ENCODE measurements at places on chromosomes 2 and 18.

GRCh38 chr2:18626256-18626668 lies 36.9 kb upstream of the NT5C1B start:
- peak; percentile 90 for DNase-seq

DNA sequence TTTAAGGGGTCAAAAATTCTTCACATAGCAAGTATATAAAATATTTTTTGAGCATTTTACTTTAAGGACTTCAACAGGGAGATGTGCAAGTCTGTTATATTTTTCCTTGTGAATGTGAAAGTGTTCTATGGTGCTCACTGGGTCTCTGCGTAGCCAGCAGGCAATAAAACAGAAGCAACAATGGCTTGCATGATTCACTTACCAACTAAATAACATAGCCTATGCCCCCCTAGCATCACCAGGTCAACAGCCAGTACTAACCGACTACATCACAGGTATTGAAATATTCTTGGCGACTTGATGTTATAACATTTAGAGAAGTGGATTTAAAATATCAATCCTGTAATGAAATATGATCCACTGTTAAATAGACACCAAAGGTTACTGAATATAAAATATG lies 398.9 kb downstream of the XIRP2 start:
- DNase-seq = no peak

DNA sequence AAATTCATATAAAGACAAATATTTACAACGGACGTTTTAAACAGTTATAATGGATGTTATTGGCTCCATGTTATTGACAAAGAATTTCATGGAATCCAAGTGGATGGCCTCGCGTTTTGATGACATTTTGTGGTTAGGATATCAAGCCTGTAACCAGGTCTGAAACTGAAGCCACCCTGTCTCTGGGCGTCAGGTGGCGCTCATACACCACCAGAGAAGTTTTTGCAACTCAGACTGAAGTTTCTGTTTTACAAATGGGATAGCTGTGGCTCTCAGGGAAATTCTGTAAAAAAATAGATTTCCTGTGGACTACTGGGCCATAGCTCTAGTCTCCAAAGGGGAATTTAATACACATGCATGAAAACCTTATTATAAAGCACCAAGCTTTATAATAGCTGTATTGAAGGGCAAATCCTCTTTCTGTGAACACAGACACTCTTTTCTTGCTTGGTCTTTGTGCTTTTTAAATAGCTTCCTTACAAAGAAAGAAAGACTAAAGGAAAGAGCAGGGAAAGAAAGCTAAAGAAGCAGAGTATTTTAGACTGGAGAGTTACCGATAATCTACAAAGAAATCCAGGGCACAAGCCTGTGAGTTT lies 86.7 kb downstream of the C18orf54 start:
- peak; percentile 50 for DNase-seq

DNA sequence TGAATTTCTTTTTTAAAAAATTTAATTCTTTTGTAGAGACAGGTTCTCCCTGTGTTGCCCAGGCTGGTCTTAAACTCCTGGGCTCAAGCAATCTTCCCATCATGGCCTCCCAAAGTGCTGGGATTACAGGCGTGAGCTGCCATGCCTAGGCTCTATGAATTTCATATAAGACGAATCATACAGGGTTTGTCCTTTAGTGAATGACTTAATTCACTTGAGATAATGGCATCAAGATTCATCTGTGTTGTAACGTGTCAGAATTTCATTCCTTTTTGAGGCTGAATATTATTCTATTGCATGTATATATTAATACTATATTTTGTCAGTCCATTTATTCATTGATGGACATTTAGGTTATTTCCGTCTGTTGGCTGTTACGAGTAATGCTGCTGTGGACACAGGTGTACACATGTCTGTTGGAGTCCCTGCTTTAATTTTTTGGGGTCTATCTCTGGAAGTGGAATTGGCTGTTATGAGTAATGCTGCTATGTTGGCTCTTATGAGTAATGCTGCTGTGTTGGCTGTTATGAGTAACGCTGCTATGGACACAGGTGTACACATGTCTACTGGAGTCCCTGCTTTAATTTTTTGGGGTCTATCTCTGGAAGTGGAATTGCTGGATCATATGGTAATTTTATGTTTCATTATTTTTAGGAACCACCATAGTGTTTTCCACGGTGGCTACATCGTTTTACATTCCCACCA lies 210.6 kb downstream of the CAMKMT start:
- no peak for DNase-seq

DNA sequence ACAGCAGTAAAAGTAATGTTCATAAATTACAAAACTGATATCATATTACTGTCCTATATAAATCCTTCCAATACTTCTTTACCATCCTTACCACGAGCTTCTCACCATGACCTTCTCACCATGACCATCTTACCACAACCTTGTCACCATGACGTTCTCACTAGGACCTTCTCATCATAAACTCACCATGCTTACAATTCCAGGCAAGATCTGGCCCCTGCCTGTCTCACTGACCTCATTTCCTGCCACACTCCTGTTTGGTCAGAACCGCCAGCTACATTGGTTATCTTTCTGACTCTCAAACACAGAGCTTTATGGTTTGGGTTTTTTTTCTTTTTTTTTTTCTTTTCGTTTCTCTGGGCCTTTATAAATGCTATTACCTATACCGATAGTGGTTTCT lies 827.6 kb downstream of the RNF144A start:
- no peak for DNase-seq

DNA sequence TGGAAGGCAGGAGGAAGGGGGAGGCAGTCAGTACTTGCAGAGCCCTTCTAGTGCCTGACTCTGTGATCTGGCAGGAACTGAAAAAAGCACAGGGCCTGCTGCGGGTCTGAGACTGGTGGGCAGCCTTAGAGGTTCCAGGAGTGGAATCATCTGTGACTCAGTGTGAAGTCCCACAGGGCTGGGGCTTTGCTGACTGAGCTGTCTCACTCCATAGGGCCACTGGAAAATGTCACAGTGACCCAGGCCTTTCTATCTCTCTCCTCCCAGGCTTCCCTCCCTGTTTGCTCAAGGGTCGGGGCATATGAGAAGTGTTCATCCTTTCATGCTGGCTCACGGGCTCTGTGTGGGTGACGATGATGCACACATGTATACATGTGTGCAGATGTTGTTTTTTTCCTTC lies 47.1 kb upstream of the ZFP36L2 start:
- DNase-seq = peak; percentile 55

- no peak for DNase-seq
These were observed 27.4 kb downstream of the FABP1 start for GRCh38 chr2:88100489-88100858.

DNA sequence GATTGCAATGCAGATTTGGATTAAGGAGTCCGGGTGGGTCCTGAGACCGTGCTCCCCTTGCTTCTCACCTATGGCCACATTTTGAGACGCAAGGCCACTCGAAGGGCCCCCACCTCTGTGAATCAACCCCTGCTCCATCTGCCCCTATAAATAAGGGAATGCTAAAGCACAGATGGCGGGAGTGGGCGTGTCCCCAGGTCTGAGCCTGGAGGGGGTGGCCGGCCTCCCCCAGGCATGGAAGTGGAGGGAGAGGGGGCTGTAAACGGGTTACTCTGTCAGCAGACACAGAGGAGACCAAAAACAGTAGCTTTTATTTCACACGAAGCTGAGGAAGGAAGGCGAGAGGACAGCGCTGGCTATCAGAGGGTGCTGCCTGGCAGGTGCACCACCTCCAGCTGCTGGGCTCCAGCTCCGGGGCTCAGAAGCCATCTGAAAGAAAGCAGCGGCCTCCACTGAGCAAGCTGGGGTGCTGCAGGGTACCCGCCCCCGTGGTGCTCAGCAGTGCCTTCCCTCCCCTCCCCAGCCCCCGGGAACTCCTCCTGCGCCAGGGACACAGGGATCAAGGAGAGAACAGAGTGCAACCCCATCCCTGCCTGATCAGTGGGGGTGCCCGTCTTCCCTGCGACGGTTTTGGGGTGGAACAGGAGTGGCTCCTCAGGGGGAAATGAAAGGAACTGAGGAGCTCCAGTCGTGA lies 56.7 kb upstream of the RAB6C start:
- no peak for DNase-seq

GRCh38 chr2:28310107-28310506 lies 82.6 kb upstream of the FOSL2 start:
- no peak for DNase-seq

DNA sequence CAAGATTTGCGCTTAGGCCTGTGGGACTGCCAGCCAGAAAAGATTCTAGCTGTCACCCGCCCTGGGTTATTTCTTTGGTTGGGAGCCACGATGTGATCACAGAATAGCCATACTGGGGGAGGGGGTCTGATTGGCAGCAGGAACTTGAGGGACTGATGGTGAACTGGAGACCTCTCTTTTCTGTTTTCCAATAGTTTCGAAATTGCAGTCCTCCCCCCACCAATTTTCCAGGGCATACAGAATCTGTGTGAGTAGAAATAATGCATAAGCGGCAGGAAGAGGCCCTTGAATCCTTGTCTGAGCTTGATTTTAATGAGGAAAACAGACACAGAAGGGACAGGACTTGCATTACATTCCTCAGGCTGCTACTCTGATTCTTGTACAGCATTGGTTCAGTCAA lies 2.2 kb upstream of the POLR2D start:
- DNase-seq = no peak

All from fibroblast of skin of right quadriceps (primary cell).